CD4-positive, alpha-beta T cell treated with Interleukin-15 for 1 hour (primary cell): ENCODE measurements at places on chromosomes 16 and 17.

GRCh38 chr17:49748791-49749190, 15.1 kb downstream of the FAM117A start:
- DNase-seq: peak; percentile 64

GRCh38 chr16:79329166-79329521, 271.4 kb downstream of the MAF start:
- DNase-seq: no peak

DNA sequence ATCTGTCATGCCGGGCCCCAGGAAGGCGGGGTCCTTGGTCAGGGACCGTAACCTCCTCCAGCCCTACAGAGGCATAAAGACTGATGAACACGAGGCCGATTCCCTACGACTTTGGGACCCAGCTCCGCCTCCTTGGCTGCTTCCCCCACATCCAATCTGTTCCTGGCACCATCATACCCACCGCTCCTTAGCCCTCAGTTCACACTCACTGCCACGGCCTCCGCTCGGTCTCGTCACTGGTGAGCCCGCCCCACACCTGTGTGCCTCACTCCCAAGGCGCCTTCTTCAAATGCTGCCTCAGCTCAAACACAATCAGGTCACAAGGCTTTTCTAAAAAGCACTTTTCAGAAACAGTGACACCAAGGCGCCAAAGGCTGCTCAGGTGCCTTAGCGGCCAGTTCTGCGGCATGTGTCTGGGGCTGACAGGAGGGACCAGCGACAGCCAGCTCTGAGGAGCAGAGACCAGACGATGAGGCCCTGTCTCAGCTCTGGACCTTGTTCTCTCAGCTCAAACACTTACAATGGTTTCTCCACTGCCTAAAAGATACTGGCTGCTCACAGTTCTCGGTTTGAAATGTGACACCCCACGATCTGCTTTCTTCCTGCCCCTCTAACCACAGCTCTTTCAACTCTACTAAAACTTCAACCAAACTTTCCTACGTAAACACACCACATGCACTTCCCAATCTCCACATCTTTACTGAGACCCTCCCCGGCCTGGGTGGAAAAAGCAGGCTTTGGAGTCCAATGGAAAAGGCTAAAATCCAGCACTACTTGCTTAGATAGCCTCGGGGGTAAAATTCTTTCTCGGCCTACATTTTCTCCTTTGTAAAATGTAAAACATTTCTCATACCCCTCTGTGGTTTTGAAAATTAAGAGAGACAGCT, 33.2 kb downstream of the CYB5D2 start:
- no peak for DNase-seq

DNA sequence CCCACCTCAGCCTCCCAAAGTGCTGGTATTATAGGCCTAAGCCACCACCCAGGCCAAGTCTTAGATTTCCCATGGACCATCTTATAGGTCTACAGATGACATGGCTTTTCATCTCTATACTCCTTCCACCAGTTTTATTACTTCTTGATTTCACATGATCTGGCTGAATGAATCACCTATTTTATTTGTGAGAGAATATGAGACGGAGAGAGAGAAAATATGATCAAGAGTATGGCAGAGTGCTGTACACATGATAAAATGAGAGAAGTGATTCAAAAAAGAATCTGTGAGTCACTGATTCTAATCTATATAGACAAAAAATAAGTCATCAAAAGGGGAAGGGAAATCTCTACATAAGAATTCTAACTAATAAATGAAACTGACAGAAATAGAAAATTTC, 13.7 kb downstream of the ACSM1 start:
- no peak for DNase-seq

GRCh38 chr16:75254359-75254837, 3.0 kb upstream of the BCAR1 start:
- DNase-seq: no peak

DNA sequence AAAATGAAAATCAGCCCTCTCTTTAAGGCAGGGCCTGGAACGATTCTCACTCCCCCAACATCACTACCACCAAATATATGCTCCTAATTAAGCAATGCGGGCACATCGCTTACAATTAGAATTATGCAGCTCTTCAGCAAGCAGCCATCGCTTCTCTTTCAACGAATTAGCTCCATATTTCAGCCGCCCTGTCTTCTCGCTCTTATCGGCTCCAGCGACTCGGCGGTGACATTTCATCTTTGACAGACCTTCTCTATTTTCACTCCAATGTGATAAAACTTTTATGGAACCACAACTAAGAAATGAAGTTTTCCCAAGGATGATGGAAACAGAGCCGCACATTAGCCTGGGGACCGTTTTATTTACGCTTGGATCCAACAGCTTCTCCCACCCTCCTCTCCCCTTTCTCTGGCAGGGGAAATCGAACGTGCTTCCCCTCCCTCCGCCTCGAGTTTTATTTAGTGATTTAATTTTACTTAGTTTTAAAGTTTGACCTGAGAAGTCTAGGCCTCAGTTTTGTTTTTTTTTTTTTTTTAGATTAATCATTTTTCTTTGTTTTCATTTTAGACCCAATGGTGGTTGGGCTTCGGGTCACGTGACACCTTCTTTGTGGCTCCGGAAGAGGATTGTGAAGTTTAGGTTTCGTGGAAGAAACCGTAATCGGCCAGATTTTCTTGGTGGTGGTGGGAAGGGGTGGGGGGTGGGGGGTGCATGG, 3.1 kb upstream of the HOXB2 start:
- peak; percentile 48 for DNase-seq

GRCh38 chr16:11683145-11683544, 14.9 kb downstream of the SNN start:
- DNase-seq: no peak

DNA sequence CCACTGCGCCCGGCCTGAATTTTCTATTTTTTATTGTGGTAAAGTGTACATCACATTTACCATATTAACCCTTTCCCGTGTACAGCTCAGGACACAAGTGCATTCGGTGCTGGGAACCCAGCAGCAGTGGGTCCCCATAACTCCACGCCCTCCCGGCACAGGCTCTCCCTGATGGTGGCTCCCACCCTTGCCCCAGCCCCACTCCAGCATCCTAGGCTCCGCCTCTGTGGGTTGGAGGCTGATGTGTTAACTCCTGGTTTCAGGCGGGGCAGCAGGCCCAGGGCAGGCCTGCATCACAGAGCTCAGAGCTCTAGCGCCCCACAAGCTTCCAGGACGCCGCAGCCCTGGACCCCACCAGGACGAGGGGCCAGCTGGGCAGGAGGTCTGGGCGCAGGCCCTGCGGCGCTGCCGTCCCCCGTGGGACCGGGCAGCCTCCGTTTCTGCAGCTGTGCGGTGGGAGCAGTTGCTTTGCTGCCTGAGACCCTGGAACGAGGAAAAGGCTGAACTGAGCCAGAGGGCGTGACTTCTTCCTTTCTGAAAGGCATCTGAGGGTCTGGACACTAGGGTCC, 19.6 kb downstream of the ZFPM1 start:
- no peak for DNase-seq

GRCh38 chr17:12648498-12648897, 17.2 kb upstream of the MYOCD start:
- no peak for DNase-seq

DNA sequence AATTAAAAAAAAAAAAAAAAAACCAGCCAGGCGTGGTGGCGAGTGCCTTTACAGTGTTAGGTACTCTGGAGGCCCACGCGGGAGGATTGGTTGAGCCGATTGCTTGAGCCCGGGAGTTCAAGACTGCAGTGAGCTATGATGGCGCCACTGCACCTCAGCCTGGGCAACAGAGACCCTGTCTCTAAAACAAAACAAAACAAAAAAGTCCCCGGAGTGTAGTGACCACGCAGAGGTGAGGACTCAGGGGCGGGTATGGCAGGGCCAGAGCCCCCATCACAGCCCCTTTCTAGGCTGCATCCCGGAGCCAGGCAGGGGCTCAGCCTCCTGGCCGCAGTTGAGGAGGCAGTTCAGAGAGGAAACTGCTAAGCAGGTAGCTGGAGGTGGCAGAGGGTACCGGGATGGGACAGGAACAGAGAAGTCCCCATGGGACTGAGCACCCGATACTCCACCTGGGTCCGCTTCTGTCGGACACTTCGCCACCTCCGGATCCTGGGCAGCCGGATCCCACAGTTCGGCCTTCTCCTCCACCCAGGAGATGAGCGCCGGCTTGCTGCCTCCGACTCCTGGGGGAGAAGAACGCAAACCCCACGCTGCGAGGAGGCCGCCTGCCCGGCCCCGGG, 800 bp downstream of the ZNF747 start:
- DNase-seq: no peak

- DNase-seq: no peak
These were observed 51.1 kb downstream of the ZNF778 start for GRCh38 chr16:89268585-89268984.

- DNase-seq: no peak
These were observed 227.6 kb downstream of the UTP18 start for GRCh38 chr17:51487947-51488346.

GRCh38 chr16:10684511-10685151, 10.1 kb downstream of the TEKT5 start:
- DNase-seq: no peak

- no peak for DNase-seq
These were observed 9.0 kb upstream of the ARHGAP27 start for GRCh38 chr17:45441526-45442310.

DNA sequence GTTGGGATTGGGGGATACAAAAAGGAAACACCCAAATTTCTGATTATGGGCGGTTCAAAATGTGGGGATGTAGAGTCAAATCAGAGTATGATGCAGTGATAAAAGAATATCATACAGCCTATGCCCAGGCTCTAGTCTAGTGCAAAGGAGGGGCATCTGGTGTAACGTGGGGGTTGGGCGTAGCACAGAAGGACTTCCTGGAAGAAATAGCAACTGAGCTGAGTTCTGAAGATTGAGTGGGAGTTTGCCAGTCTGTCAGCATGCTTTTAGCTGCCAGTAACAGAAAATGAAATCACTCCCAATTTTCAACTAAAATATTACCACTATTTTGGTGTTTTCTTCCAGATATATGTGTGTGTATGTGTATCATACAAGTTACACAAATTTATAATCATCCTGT, 196.9 kb downstream of the SPECC1 start:
- no peak for DNase-seq

DNA sequence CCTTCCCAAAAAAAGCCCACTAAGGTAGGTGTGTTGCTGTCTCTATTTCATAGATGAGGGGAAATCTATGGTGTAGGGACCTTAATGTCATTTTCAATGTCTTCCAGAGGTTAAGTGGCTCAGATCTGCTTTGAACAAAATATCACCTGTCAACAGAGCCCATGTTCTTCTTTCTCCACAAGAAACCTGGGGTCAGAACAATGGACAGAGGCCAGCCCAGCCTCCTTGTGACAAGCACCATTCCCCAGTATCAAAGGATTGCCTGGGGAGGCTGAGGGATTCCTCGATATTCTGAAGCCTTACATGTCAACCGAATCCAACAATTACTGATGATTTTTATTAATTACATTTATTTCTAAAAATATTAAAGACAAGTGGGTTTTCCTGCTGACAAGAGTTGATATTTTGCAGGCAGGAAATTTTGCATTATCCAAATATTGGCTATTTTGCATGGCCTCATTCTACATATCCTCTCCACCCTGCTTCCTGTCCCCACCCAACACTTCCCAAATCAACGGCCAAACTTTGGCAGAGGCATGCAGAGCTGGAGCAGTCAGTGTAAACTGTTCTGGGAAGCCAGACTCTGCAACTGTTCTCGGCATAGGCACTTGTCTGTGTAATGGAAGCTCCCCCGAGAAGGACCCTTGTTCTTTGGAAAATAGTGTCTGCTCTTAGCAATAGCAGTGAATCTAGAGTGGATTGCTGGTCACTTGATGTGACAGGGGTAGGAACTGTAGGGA, 281.5 kb downstream of the HS3ST3A1 start:
- DNase-seq: no peak

DNA sequence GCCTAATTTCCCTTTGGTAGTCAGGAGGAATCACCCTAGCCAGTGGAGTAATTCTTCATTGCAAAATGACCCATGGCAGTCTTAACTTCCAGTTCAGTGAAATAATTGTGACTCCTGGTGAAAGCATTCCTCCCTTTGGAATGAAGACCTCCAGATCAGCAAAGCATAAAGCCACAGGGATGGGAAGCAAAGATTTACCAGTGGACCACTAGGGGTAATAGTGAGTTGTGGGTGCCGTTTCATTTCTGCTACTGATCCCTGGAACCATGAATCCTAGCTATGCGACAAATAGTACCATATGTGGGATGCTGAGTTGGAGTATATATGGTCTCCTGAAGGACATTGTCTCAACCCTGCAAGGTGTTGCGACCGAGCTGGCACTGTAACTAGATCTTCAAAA, 13.7 kb downstream of the DYNLL2 start:
- DNase-seq: no peak

GRCh38 chr17:72565006-72565405, 444.2 kb downstream of the SOX9 start:
- no peak for DNase-seq

- DNase-seq: no peak
These were observed 20.7 kb downstream of the PSMB3 start for GRCh38 chr17:38773258-38773657.

GRCh38 chr16:83336603-83337002, 471.2 kb upstream of the HSBP1 start:
- DNase-seq: no peak

GRCh38 chr16:17130733-17131132, 340.0 kb downstream of the XYLT1 start:
- DNase-seq: no peak

GRCh38 chr17:57749701-57750100, 4.6 kb upstream of the CCDC182 start:
- DNase-seq: no peak
